Upper lobe of right lung (tissue), 1 donor: ENCODE measurements at places on chromosomes 6 and 20. TPM values are rescaled to one million over a fixed set of nuclear protein-coding genes. Genes with fewer than 3 reads are reported as not detected.

- no peaks in the 10 kb centered on the region for H3K4me1 ChIP-seq
- H3K27ac ChIP-seq, result no peak overlapping the region
Observed at GRCh38 chr6:4280707-4281106, 145.3 kb upstream of the ECI2 start.

HUS1B gene
- total RNA-seq, result 1.0 TPM

PRDM13 gene
- total RNA-seq, result not detected

ZNF334 gene
- total RNA-seq, result 3.0 TPM

PSORS1C1 gene
- 8.2 TPM for total RNA-seq
